ENCODE measurements at places on chromosomes 7 and 10.

DNA sequence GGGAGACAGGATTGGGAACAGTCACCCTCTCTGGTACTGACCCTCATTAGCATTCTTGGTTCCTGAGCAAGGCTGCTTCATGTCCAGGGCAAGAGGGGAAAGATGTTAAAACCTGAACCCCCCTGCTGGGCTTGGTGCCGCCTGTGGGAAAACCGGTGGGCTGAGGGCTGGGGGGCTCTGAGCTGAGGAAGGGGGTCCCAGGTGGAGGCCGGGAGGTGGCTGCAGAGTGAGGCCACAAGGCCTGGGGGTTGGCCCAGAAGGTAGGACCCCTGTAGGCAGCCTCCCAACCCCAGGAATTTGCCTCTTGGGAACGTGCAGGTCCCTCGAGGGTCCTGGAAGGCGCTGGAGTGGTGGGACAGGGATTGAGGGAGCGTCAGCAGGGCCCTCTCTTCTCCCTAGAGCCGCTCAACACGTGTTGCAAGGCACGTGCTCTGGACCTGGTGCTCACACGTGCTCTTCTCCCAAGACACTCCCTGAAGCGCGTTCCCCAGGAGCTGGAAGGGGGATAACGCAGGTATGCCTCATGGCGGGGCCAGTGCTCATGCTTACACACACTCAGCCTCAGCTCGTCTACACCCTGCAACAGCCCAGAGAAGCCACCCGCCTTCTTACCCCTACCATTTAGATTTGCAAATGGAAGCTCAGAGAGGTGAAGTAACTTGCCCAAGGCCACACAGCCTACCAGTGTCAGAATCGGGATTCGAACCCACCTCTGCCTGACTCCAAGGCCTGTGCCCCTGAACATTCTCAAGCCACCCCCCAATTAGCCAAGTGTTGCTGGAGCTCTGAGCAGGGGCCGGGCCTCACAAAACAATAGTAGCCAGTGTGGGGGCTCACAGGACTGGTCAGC is 64.4 kb downstream of the LHPP start:
- DNase-seq, result no peak

DNA sequence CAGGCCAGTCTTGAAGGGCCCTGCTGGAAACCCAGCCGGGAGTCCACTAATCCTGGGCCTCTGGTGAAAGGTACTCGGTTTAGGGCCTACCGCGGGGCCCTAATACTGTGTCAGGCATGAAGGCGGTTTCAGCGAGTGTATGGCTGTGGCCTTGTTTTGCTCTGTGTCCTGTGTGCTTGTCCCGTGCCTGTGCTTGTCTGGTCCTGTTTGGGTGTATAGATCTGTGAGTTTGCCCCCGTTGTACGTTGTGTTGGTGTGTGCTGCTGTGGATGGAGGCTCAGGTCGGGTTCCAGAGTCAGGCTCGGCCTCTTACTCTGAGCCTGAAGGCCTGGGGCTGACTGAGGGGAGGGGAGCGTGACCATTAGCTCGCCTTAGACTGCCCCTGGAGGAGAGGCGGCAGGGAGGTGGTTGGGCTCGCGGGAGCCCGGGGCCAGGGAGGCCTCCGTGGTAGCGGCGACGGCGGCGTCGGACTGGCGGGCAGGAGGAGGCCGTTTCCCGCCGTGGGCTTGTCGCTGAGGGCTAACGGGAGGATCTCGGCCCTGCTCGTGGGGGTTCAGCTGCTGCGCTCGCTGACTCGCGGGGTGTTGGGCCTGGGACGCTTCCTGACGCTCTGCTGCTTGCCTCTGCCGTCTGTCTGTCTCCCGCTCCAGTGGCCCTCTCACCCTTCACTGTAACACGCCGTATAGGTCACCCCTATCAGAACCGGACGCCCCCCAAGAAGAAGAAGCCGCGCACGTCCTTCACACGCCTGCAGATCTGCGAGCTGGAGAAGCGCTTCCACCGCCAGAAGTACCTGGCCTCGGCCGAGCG is 2.6 kb downstream of the TLX1 start:
- no peak for DNase-seq

GRCh38 chr10:45180946-45181875 is 134.2 kb downstream of the OR13A1 start:
- DNase-seq, result no peak

- DNase-seq, result no peak
These were observed 12.5 kb downstream of the WDR37 start for GRCh38 chr10:1068380-1069361.

DNA sequence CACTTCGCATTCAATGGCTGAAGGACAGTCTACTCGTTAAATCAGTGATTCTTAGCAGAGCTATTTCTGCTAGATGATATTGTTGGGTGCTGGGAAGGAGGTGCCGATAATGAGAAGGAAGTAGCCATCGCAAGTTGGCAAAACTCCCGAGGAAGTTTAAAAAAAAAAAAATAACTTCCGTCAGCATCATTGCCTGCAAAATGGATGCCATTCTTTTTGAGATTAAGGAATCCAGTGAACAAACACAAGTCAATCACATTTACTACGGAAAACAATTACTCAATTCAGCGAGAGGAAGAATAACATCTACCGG is 74.4 kb upstream of the SFMBT2 start:
- no peak for DNase-seq

GRCh38 chr7:68684246-68684839 is 913.9 kb upstream of the AUTS2 start:
- DNase-seq, result no peak

- DNase-seq, result no peak
These were observed 82.5 kb downstream of the ZNF365 start for GRCh38 chr10:62456611-62457101.

DNA sequence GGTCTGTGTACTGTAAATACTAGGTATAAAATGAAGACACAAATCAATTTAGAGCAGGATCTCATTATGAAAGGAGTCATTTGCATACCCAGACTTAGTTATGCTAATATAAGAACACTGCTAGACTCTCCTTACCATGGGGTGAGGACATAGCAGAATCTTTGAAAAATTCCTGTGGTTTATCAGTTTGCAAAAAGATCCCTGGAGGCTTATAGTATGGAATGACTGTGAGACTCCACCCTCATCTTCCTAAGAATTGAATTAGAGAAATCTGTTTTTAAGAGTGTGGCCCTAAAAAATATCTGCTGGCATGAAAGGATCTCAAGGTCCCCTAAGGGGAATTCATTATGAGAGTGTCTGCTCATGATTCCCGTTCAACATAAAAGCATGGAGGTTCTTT is 63.2 kb downstream of the WNT2 start:
- DNase-seq, result no peak

DNA sequence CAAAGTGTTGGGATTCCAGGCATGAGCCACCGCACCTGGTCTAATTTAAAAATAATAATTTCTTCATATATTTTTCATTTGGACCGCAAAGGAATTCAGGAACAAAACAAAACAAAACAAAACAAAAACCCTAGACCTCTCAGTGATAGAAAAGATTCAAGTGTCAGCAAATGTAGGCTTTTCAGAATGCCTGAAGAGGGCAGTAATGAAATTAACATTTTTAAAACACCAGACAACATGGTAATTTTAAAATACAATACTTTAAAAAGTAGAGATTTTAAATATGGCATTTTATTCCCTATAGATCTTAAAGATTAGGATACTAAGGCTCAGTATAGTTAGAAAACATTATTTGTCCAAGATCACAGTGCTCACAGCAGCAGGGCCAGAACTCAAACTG is 36.6 kb downstream of the DNMBP start:
- DNase-seq, result no peak

- DNase-seq, result no peak
These were observed 10.9 kb downstream of the EPHB6 start for GRCh38 chr7:142865766-142866165.

DNA sequence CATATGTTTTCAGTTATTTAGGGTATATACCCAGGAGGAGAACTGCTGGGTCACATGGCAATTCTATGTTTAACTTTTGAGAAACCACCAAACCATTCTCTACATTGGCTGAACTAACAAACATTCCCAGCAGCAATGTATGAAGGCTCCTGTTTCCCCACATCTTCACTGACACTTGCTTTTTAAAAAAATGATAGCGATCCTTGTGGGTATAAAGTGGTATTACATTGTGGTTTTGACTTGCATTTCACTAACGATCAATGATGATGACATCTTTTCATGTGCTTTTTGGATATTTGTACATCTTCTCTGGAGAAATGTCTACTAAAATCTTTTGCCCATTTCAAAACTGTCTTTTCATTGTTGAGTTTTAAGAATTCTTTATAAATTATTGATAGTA is 51.2 kb upstream of the ANAPC16 start:
- no peak for DNase-seq

GRCh38 chr7:28953633-28954032 is 4.5 kb downstream of the TRIL start:
- no peak for DNase-seq

- DNase-seq, result no peak
These were observed 77.9 kb downstream of the GSAP start for GRCh38 chr7:77338260-77338659.

GRCh38 chr10:65342245-65342644 is 1583.6 kb upstream of the LRRTM3 start:
- DNase-seq, result no peak

DNA sequence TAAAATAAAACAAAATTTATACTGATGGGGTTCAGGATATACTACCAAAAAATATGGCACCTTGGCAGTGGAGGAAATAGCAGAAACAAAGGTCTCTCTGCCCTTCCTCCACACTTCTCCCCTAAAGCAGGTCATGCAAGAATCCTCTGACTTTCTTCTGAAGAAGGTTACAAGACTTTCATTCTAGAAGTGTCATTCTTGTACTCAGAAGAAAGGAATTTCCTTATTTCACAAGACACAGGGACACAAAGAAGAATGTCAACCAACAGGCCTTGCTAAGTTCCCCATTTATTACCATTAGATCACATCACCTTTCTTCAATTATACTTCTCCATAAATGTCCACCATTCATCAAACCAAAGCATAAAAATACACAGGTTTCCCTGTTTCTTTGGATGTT is 470.2 kb downstream of the PAXIP1 start:
- no peak for DNase-seq

DNA sequence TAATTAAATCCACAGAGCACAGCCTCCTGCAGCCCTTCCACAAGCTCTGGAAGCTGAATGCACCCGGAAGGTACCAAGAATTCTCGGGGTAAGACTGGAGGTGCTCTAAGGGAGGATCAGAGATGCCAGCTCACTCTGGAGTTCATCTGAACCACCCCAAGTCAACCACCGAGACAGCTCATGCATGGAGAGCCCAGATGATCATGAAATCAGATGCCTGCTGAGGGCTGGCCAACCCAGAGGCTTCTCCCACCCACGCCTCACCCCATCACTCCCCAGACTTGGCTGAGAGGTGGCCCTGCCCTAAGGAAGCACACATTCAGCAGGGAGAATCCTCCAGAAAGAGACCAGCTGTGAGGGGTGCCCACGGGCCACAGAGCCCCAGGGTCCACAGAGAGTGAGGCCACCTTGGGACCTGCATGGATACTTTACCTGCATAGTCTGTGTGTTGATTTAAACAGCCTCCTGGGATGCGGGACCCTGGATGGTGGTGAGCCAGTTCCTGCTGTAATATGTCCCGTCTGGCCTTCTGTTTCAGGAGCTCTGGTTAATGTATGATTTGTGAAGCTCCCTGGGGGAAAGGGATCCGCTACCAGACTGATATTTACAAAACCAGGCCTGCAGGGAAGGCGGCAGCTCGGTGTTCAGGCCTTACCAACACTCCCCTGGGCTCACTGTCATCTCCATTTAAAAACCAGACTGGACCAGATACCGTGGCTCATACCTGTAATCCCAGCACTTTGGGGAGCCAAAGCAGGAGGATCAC is 64.9 kb downstream of the INSIG1 start:
- no peak for DNase-seq

DNA sequence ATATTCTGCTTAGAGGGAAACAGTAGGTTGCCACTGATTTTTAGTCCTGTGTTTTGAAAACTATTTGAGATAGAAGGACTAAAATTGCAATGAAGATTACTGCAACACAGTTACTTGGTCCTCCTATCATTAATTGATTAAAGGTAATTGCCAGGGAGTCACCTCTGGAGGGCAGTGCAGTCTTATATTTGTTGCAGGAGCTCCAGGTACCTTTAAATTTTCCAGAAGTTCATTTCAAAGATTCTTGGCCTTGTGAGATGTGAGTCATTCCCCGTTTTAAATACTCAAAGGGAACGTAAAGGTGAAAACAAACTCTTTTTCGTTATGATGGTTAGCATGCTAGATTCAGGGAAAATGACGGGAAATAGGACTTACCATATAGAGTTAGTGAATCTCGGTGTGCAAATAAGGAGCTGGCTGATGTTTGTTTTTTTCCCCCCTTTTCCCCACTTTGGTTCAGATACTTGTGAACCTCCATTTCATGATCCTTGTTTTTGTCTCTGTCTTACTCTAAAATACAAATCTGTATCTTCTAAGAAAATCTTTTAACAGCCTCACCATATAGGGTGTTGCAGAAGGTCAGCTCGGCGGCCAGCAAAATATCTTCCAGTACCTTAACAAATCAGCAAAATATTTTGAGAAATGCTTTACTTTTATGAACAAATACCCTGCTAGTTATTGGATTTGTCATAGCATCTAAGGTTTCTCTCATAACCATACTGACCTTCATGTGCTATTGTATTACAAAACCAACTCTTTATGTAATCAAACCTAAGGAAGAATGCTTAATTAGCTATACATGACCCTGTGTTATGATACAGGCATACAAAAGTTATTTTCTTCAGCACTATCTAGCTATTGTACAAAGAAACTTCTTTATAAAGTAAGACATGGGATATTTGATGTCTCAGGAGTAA is 143.0 kb upstream of the HDAC9 start:
- no peak for DNase-seq

GRCh38 chr10:93319896-93320295 is 162.2 kb downstream of the MYOF start:
- DNase-seq, result no peak

DNA sequence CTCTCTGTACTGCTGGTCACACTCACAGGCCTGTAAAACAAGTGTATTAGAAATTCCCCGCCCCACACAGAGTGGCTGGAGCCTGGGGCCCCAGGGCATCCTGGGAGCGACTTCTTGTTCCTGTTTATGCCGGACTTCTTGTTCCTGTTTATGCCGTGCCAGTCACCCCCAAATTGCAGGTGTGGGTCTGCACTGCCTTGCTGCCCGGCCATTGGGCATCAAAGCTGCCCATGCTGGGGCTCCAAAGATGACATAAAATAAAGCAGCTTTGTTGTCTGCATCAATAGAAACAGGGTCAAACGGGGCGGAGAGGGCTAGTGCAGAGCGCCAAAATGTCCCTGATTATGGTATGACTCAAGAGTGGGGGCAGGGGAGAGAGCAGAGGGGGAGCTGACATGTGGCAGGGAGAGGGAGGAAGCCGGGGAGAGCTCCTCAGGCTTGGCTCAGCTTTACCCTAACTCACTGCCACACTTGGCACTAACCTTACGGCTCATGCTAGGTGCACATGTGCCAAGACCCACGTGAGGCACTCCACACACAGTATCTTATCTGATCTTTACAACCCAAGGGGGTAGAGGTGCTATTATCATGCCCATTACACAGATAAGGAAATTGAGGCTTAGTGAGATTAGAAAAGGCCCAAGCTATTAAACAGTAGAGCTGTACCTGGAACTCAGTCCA is 98.4 kb downstream of the PIP4K2A start:
- no peak for DNase-seq

GRCh38 chr10:29241925-29242324 is 46.9 kb upstream of the LYZL1 start:
- DNase-seq, result no peak

Data from stimulated activated CD4-positive, alpha-beta T cell treated with anti-CD3 and anti-CD28 coated beads, TNF-alpha, amount 100 ng/mL, for 1 hour (primary cell).